ENCODE measurements at places on chromosomes 12 and 14. TPM values are rescaled to one million over a fixed set of nuclear protein-coding genes. Genes with fewer than 3 reads are reported as not detected.

Gene GOLT1B
- total RNA-seq, result 33.2 TPM

Gene TRIM9
- 2.3 TPM for total RNA-seq

DNA sequence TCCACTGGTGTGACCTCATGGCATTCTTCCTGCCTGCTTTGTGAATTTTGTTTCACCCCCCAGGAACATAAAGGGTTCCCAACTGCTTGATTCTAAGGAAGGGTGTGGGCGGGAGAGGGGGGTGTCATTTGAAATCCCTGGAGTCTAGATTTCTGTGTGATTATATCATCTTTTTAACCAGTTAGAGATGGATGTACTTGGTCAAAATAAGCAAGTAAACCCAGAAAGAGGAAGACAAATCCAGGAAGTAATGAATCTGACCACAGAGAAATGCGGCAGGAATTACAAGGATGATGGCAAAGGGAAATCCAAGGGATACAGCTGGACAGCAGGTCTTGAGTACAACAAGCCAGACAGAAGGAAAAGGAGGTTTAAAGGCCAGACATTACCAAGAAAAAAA lies 38.9 kb downstream of the DMAC2L start:
- H3K27me3 ChIP-seq, result peaks cover 2% of the 10 kb centered on the region
- no peak for DNase-seq
- no peak overlapping the region for H3K27ac ChIP-seq
- peaks cover 3% of the 10 kb centered on the region for H3K4me1 ChIP-seq
- no peak overlapping the region for H3K4me3 ChIP-seq
- peaks cover 8% of the 10 kb centered on the region for H3K36me3 ChIP-seq

Gene JPH4
- not detected for total RNA-seq

GRCh38 chr12:124545508-124546418 lies 21.6 kb downstream of the NCOR2 start:
- peaks cover 2% of the 10 kb centered on the region for H3K36me3 ChIP-seq
- peak; percentile 50 for DNase-seq
- peak overlapping the region; percentile 12 for H3K27ac ChIP-seq
- H3K27me3 ChIP-seq, result no peaks in the 10 kb centered on the region
- peak overlapping the region; percentile 22 for H3K4me3 ChIP-seq
- H3K4me1 ChIP-seq, result peaks cover 30% of the 10 kb centered on the region

Gene LAG3
- 46.6 TPM for total RNA-seq

DNA sequence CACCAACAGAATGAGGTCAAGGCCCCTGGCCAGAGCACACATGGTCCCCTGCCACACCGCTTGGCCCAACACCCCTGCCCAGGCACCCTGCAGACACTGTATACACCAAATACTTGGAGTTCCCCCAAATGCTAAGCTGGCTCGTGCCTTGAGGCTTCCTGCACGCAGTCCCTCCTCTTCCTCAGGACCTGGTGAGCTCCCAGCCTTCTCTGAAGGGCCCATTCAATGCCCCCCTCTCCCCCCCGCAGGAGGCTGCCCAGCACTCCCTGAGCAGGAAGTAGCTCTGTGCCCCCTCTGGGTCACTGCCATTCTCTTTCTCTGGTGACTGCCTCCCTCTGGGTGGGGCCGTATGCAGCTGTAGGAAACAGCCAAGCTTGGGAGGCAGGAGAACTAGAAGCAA lies 75.3 kb downstream of the ITPK1 start:
- no peak overlapping the region for H3K4me3 ChIP-seq
- peak overlapping the region; percentile 67 for H3K27ac ChIP-seq
- peaks cover 2% of the 10 kb centered on the region for H3K36me3 ChIP-seq
- no peak for DNase-seq
- H3K4me1 ChIP-seq, result peaks cover 54% of the 10 kb centered on the region
- no peaks in the 10 kb centered on the region for H3K27me3 ChIP-seq

DNA sequence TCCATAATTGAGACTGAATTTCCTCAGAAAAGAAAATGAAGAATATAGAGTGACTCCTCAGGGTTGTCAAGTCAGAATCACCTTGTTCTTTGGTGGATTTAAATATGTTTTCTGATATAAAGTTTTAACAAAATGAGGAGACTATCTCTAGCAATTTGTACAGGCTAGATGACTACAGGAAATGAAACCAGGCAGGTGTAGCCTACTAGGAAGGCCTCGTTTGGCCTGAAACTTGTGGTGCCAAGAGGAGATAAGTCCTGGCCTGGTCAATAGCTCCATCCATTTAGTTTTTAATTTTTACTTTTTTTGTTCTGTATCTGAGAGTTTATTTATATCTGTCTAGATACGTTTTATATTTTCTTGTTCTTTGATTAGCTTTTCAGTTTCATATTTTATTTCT lies 41.5 kb downstream of the SNAPC1 start:
- no peaks in the 10 kb centered on the region for H3K36me3 ChIP-seq
- DNase-seq, result no peak
